ENCODE measurements at places on chromosomes 7 and 10. TPM values are rescaled to one million over a fixed set of nuclear protein-coding genes. Genes with fewer than 3 reads are reported as not detected.

Gene VWA2
- polyA plus RNA-seq: 0.48 TPM

Gene MBL2
- not detected for polyA plus RNA-seq

GRCh38 chr7:112147793-112148361, 58.3 kb downstream of the DOCK4 start:
- no peak for DNase-seq

GRCh38 chr7:43535810-43536585, 46.9 kb upstream of the STK17A start:
- DNase-seq: no peak

DNA sequence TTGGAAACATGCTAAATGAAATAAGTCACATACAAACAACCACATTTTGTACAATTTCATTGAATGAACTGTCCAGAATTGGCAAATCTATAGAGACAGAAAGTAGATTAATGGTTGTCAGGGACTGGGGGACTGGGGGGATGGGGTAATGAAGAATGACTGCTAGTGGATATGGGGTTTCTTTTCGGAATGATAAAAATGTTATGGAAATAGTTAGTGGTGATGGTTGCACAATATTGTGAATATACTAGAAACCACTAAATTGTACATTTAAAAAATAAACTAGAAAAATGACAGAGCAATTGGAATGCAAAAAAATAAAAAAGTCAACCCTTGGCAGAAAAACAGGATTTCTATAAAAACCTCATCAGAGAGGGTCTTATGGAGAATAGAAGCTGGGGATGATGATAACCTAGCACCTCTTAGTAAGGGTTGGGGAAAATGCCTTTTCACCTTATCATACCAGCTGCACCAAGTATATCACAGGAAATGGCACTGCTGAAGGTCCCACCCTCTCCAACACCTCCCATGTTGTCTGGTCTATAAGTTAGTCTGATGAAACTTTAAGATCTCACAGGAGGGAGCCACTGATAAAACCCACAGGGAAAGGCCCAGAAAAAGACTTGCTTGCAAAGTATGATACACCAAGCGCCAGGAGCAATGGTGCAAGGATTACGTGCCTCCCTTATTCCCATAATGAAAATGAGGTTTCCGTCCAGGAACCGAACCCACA, 23.1 kb upstream of the JAZF1 start:
- no peak for DNase-seq

- DNase-seq: no peak
Observed at GRCh38 chr10:124829447-124830115, 28.0 kb downstream of the ABRAXAS2 start.

- no peak for DNase-seq
Observed at GRCh38 chr7:141820067-141820466, 21.2 kb downstream of the PRSS37 start.

DNA sequence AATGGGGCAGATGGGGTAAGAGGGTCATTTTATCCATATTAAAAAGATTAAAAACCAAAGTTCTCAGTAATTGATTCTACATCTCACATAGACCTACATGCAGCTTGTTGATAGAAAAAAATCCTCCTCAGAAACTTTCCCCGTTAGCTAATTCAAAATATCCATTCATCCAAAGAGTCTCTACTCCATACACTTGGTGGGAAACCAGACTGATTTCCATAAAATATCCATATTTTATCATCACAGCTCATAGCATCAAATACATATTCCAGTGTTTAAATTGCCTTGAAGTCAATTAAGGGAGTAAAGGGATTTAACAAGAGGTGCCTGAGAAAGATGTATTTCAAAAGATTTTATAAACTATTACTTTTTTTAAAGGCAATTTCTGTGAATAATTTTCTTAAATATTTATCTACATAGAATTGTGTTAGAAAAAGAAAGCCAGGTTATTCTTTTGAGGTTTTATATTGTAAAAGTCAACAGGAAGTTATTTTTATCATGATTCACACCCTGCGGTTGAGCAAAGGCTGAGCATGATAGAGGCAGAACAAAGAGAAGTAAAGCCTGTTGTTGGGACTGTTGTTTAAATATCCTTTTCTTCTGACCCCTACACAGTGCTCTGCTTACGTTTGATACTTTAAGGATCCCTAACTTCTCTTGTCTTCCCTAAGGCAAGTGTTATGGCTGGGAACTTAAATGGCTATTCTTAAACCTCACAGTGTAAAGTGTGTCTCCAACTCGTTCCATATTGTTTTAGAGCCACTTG, 266.7 kb downstream of the PRKG1 start:
- no peak for DNase-seq

DNA sequence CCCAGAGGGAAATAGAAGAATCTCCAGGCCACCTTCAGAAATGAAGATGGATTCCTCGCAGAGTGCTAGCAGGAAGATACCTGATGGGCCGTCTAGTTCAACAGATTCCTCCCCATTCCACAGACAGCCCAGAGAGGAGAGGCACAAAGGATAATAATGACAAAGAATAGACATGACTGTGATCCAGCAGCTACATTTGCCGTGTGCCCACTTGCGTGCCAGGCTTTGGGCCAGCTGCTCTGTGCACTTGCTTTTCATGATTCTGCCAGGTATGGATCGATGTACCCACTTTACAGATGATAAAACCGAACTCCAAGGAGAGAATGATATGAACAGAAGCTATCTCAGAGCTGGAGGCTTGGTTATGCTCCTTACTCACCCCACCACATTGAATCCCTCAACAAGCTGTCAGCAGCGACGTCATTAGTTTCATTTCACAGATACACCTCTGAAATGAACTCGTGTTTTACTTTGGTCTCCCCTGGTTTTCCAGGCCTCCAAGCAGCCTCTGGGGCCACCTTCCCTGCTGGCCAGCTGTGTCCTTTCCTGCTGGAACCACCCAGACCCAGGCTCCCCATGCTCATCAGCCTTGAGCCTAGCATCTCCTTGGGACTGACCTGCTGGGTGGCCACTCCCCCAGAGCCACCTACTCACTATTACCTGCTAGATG, 11.9 kb upstream of the WDFY4 start:
- no peak for DNase-seq

DNA sequence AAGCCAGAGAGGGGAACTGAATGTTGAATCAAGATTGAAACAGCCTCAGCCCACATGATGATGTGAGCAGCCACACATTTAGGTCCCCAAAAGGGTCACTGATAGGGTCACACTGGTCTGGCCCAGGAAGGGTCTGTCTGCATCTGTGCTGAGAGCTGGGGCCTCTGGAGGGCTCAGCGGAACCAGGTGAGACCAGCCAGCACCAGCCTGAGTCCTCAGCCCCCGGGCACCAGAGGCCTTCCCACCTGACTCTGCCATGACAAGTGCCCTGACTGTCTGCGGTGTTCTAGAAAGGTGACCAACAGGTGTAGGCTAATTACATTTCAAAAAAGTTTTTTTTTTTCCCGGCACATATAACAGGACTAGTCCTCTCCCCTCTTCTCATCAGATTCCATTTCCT, 76.2 kb downstream of the WDR11 start:
- no peak for DNase-seq

DNA sequence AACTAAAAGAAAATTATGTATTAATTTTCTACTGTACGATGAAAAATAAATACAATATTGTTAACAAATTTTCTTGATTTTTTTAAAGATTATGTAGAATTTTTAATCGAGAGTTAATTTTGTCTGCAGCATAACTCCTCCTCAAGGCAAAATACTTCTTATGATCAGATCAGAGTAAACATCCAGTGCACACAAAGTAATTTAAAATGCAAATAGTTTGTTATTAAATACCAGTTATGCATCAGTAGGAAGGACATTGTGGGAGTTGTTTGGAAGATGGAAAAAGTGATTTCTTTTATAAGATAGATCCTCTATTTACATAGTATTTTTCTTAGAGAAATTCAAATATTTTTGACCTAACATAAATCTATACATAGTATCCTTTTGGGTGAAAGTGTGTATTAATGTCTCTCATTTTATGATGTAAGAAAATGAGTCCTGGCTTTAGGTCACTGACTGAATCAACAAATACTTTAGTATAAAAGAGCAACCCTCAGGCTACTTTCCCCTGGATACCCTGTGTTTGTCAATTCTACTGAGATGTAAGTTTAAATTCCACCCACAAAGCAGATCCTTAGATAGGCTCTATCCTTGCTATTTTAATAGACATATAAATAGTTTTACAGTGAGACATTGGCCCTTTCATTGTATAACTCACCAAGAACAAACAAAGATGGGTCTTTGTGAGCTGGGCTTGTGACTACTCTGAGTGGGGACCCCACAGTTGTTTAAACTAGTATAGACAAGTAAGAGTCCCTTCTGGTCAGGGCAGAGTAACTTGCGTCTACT, 1133.7 kb downstream of the GATA3 start:
- no peak for DNase-seq

- peak; percentile 44 for DNase-seq
Observed at GRCh38 chr7:107563775-107564552, at the start of the genes COG5 and DUS4L. TSS of gene COG5 (minus strand) at chr7:107563920. CDS start at chr7:107563896, 24 bp downstream. TSS of gene DUS4L (plus strand) at chr7:107563971. CDS start at chr7:107567071, 3,100 bp downstream.

DNA sequence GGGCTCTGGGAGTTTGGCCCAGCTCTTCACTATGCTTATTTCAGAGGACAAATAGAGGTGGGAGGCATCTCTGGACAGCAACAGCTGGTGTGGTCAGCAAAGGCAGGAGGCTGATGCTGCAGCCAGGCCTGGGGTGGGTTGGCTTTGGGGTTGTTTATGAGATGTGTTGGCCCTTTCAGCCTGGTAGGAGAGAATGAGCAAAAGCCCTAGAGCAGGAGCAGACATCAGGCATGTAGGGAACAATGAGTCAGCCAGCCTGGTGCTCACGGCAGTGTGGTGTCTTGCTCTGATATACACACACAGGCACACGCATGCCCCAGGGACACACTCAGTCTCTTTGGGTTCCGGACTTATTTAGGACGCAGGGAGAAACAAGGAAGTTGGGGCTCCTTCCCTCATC, 157.1 kb downstream of the PRKCQ start:
- no peak for DNase-seq

DNA sequence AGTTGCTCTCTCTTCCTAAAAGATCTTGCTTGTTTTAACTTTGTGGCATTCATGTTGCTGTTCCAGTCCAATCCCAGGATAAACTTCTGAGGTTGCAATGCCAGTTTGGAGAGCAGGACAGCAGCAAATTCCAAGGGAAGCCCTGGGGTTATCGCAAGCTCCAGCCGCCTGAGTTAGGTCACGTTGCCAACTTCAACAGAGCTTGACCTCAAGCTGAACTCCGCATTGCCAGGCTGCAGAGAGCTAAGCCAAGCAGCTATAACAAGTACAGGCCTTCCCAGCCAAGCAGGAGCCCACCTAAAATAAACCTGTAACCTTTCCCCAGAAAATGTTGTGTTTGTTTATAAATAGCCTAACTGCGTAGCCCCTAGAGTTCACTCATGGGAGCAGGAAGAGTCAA, 138.9 kb upstream of the LYZL1 start:
- DNase-seq: no peak

DNA sequence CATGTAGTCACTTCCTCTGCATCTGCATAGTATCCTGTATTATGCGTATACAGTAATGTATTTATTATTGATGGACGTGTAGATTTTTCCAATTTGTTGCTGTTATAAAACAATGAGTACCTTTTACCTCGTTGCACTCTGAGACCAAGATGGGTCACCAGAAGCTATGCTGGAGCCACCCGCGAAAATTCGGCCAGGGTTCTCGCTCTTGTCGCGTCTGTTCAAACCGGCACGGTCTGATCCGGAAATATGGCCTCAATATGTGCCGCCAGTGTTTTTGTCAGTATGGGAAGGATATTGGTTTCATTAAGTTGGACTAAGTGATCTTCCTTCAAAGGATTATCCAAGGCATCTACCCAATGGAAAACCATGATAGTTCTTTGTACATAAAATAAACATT, 1.0 kb downstream of the PSMC2 start:
- no peak for DNase-seq

Gene PDE1C
- polyA plus RNA-seq: 3.0 TPM

DNA sequence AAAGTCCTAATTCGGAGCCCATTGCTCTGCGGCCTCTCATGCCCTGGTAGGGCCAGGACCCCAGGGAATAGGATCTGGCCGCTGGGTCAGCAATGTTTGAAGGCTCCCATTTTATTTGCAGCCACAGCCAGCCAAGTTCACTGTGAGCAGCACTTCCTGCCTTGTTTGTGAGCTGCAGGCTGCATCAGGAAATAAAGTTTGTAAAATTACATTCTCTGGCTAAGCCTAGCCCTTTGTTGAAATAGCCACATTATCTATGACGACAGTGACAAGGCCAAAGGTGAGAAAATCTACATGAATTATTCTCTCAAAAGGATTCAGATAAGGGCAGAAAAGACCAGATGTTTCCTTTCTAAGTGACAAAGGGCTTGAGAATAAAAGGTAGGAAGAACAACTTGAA, 23.7 kb upstream of the ITGB1 start:
- DNase-seq: no peak

DNA sequence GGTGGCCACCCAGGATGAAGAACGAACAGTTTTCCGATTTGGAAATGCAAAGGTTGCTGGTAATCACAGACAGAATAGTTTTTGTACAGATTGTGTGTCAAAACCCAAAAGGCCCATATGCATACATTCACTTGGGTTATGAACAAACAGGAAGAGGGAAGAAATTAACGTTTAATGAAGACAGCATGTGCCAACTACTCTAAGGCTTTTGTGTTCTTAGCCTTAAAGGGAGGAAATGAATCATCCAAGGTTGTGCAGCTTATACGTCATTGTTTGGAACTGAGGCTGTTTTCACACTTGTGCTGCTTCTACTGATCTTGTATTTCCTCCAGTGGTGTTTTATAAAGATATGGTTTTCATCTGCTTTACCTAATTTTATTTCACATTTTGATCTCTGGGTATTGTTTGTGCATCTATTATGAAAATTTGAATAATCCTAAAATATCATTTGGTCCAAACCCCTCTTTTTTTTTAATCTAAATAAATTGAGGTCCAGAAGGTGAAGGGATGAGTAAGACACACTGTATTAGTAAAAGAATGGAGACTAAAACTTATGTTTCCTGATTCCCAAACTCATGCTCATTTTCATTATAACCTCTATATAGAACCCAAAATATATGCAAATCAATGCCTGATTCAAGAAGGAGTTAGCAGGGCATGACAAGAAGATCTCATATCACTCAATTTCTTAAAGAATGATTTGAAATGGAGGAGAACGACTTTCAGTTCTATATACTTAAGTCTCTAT, 373.1 kb downstream of the THSD7A start:
- DNase-seq: peak; percentile 1

DNA sequence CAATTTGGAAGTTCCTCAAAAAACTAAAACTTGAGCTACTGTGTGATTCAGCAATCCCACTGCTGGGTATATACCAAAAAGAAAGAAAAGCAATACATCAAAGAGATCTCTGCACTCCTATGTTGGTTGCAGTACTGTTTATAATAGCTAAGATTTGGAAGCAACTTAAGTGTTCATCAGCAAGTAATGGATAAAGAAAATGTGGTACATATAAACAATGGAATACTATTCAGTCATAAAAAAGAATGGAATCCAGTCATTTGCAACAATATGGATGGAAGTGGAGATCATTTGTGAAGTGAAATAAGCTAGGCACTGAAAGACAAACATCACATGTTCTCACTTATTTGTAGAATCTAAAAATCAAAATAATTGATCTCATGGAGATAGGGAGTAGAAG, 16.5 kb upstream of the IMMP2L start:
- no peak for DNase-seq

Gene ANLN
- polyA plus RNA-seq: 18.1 TPM

Measured in forelimb muscle (tissue), 1 donor.